Activated naive CD4-positive, alpha-beta T cell treated with anti-CD3 and anti-CD28 coated beads for 36 hours (primary cell): ENCODE measurements at places on chromosomes 4 and X. TPM values are rescaled to one million over a fixed set of nuclear protein-coding genes. Genes with fewer than 3 reads are reported as not detected.

The GPM6B gene
- not detected for total RNA-seq

The MSANTD1 gene
- total RNA-seq = 0.55 TPM

The NEXMIF gene
- 1.2 TPM for total RNA-seq

DNA sequence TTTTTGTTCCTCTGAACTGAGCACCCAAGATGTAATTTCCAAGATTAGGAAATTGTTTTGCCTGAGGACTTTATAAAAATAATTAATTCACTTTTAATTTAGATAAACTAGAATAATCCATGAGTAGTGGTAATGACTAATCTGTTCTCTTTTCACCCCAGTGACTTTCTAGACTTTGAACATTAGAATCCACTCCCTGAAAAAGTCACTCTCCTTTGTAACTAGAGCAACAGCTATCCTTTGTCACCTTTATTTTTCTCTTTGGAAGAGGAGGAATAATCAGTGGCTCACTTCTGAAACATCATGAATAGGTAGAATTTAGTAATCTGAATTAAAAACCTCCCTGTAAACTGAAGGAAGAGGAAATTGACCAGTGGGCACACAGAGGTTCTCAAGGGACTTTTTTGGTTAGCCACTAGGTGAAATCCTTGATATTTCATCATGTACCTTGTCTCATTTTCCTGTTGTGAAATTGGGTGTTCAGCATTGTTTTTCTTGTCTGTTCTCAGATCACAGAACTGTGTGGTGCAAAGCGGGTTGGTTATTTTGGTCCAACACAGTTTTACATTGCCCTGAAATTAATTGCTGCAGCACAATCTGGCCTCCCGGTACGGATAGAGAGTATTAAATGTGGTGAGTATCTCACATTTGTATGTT is 59.4 kb downstream of the REPS2 start:
- no peak for DNase-seq

GRCh38 chr4:66556651-66557278 is 886.5 kb upstream of the EPHA5 start:
- no peak for DNase-seq

DNA sequence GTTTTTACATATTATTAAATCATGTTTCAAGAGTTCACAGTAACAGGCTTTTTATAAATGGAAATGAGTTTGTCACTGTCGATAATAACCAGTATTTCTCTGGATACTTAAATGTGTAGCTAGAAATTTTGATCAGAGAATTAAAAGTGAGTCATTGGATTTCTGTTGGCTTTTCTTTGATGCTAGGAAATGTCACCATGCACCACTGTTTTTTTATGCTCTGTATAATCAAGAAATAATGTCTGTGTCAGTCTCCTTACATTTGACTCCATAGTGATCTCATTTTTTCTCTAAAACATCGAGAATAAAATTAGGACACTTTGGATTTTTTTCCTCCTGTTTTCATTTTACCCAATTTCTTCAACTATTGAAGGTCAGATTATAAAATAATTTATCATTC is 234.2 kb downstream of the RAPGEF2 start:
- no peak for DNase-seq
